ENCODE measurements at places on chromosomes 16 and 17.

DNA sequence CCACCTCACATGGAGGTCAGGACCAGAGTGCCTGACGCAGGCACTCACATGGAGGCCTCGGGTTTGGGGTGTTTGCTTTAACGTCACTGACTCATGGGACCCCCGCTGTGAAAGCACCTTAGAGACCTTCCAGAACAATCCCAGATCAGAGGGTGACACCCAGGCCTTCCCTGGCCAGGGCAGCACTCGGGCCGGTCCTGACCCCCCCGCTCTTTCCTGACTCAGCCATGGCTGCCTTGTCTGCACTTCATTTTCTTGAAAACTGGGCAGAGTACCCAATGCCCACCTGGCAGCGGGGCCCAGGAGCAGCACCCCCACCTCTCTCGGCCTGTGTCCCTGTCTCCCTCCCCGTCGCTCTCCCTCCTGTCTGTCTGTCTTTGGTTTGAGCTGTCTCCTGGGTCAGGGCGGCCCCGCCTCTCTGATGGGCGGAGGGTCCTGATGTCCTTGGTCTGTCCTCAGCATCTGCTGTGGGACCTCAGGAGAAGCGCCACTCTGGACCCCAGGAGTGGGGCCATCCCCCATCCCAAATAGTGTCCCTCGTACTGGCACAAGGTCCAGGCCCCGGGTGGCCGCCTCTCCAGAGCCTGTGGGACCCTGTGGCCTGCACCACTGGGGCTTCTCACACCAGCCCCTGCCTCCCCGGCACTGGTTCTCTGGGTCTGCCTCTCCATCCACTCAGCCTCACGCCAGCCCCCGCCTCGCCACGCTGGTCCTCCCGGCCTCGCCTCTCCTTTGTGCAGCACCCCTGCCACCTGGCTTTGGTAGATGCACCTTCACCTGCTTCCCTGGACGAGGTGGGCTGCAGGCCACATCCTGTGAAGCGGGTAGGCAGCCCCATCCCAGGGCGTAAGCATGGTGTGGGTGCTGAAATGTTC, 55.9 kb upstream of the ZNF469 start:
- no peak for DNase-seq

GRCh38 chr17:71203953-71204352, 916.9 kb upstream of the SOX9 start:
- no peak for DNase-seq

- DNase-seq = no peak
Observed at GRCh38 chr16:56625943-56626654, 518 bp downstream of the MT1E start.

GRCh38 chr17:51028176-51028863, 92.3 kb downstream of the SPAG9 start:
- DNase-seq = no peak

GRCh38 chr16:15876503-15876902, 11.9 kb downstream of the CEP20 start:
- no peak for DNase-seq

DNA sequence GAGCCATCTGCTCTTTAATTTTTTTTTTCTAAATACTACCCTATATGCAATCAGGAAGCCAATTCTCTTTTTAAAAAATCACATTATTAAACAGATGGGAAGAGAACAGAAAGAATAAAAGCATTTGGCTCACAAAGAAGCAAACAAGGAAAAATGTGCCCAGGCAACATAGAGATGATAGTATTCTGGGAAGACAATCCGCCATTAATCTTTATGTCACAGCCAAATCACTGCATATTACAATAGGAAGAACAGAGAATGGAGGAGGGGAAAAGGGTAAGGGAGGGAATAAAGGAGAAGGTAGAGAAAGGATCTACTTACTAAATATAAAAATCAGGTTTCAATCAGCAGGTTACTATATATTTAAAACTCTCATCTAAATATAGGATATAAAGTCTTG, 34.3 kb downstream of the STAT5B start:
- DNase-seq = no peak

GRCh38 chr17:80473701-80474100, 2.7 kb downstream of the NPTX1 start:
- DNase-seq = no peak

DNA sequence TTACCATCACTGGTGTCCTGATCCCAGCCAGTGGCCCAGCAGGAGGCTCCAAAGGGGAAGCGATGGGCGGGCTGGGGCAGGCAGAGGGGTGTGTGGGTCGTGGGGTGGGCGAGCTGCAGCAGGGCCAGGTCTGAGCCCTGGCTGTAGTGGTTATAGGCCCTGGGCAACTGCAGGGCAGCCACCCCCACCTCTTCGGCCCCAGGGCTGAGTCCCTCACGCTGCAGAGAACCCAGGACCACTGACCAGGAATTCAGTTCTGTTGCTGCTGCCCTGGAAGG, 2.2 kb downstream of the PRSS53 start:
- DNase-seq = no peak

- DNase-seq = no peak
Observed at GRCh38 chr17:76404976-76405563, 20.7 kb downstream of the SPHK1 start.

DNA sequence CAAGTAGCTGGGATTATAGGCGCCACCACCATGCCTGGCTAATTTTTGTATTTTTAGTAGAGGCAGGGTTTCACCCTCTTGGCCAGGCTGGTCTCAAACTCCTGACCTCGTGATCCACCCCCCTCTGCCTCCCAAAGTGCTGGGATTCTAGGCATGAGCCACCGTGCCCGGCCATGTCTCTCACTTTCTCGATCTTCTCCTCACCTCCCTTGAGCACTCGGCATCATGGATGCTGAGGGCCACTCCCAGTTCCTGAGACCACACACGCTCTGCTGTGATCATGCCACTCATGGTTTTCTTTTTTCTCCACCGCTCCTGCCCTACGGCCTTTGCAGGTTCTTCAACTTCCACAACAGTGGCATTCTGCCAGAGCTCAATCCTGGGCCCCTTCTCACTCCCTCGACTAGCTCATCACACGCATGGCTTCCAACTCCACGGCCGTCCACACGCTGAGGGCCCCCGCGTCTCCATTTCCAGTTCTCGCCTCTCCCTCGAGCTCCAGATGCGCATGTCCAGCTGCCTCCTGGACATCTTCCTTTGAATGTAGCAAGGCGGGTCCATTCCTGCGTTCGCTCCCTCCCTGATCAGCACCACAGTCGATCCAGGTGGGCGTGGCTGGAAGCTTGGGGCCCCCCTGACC, 5.5 kb upstream of the NCBP3 start:
- DNase-seq = no peak

GRCh38 chr17:77602062-77602746, 356.3 kb upstream of the TNRC6C start:
- DNase-seq = no peak

DNA sequence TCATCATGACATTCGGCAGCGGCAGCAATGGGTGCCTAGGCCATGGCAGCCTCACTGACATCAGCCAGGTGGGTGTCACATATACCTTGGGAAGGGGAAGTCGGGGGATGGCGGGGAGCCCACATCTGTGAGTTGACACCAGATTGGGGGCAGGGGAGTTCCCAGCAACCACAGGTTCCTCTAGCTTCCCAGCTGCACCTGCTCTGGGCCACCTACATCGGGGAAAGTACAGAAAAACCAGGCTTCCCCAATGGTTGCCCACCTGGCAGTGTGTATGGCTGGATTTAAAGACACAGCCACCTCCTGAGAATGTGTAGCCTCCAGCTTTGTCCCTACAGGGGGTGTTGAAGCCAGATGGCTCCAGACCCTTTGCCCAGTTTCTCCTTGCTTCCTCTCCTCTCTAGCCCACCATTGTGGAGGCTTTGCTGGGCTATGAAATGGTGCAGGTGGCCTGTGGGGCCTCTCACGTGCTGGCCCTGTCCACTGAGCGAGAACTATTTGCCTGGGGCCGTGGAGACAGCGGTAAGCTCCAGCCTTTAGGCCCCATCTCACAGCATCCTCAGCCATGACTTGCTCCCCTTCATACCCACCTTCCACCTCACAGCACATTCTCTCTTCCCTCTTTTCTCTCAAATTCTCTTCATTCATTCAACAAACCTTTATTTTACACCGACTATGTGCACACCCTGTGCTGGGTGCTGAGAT, 5.0 kb upstream of the TRAF4 start:
- DNase-seq = peak; percentile 74

DNA sequence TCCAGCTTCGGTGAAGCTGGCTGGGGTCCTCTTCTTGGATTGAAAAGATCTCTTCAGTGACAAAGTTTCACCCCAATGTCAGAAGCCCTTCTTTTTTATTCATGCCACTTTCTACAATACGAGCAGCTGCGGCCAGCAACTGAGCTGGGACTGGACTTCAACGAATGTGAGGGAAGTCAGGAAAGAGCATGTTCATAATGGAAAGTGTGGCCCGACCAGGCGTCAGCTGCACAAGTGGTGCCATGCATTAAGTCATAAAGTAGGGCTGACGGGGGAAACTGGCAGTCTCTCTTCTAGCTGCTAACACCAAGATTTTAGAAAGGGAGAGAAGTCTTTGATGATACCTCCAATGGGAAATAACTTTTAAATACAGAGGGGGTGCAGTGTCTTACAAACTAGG, 192.6 kb downstream of the PARN start:
- no peak for DNase-seq

- DNase-seq = no peak
Observed at GRCh38 chr16:73670836-73671820, 623.2 kb upstream of the ZFHX3 start.

DNA sequence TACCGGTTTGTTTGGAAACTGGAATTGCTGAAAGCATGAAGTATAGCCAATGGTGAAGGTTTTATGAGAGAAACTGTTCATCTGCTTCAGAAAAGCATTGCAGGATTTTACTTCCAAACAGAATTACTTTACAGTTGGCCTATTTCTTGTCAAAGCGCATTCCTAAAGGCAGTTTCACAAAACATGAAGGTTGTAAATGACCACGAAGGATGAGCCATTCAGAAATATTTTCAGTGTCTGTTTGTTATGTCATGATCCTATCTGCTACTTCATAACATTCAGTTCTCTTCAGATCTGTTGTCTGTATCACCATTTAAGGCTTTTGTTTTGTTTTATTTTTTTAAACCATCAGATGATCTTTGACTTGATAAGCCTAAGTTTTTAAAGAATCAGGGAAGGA, 45.7 kb downstream of the AATF start:
- no peak for DNase-seq
